ENCODE measurements at places on chromosomes 11 and 22.

DNA sequence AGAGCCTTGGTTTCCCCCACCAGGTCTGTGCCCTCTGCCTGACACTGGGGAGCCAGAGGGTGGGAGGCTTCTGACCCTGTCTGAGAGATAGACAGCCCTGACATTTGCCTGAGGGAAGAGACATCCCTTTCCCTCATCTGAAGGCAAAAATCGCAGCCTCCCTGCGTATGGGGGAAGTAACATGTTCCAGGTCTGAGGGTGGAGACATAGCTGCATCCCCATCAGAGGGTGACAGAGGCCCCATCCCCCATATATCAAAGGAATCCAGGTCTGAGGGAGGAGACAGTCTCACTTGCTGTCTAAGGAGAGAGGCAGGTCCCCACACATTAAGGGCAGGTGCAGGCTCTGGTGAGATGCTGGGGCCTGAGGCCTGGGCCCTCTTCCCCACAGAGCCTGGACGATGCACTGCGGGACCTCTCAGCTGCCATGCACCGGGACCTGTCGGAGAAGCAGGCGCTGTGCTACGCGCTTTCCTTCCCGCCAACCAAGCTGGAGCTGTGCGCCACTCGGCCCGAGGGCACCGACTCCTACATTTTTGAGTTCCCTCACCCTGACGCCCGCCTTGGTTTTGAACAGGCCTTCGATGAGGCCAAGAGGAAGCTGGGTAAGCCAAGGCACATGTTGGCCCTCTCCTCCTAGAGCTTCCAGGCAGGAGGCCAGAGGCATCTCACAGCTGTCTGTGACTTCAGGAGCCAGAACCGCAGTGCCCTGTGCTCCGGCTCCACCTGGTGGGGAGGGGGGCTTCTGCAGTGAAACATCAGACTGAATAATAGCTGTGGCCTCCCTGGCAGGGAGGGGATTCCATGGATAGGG lies 16.1 kb upstream of the RELT start:
- no peak for DNase-seq

DNA sequence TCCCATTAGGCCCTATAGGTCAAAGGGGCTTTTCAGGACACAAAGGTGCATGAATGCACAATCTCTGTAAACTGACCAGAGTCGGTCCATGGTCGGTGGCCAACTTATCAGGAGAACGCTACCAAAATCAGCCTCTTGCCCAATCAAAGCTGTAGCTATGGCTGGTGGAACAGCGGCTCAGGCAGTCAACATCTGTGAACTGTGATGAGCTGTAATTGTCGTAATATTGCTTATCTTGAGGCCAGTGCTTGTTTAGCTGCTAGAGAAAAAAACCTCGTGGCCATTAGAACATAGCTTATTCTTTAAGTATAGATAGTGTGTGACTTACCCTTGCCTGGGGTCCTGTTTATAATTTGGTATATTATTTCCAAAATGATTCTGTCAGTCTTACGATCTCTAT lies 14.4 kb upstream of the CHST1 start:
- DNase-seq = no peak

DNA sequence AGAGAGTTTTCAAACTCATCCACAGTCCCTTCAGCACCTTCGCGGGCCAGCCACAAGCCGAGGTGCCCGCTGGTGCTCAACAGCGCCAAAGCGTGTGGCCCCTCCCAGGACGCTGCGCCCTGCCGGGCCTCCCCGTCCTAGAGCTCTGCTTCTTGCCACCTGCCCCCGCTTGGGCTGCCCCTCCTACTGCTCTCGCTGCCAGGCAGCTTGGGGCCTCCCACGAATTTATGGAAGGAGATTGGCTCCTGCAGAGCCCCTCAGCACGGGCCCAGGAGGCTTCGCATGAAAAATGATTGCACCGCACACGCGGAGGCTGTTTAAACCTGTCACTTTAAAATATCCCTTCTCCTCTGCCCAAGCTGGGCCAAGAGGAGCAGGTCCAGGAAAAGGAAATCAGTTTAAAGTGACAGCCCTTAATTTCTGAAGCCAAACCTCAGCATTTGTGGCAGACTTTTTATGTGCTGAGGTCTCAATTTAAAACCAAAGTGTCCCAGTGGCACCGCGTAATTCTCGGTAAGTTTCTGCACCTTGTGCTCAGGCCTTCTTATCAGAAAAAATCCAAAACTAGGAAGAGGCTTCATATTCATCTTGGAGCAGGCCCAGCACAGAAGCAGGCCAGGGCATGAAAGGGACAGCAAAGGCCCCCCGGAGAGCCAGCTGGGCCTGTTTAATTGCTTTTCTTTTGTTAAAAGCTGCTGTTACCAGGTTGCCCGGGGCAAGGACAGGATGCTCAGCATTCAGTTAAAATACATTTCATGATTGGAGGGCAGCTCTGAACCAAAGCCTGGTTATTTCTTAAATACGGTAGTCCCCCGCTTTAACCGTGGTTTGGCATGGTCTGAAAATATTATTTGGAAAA lies 303.6 kb downstream of the OPCML start:
- no peak for DNase-seq

DNA sequence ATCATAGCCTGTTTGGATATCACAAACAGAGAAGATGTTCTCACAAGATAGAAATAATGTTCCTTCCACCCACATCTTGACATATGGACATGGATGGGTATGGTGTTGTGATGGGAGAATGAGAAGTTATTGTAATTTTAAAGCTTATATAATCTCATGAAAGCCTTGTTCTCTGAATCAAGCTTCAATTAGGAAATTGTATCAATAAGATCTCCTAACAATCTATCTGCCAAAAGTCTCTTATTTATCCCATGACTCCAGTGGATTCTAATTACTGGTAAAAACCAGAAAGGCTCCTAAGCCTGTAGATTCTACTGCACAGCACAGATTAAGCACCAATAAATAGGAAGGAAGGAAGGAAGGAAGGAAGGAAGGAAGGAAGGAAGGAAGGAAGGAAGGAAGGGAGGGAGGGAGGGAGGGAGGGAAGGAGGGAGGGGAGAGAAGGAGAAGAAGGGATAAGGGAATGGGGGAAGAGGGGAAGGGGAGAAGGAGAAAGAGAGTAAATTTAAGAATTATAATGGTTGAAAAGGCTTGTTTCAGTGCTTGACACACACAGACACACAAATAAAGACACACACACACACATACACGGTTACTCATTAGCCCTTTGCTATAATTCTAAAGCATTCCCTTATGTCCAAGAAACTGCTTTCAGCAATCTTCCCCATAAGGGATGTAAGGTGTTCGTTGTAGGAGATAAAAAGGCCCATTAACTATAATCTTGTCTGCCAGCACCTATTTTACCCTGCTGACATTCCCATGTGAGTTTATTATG lies 258.0 kb upstream of the API5 start:
- no peak for DNase-seq

GRCh38 chr22:23180301-23180892 lies at the start of gene BCR:
BCR (plus strand) TSS chr22:23180509; CDS start chr22:23180961, 452 bp downstream.
- DNase-seq = peak; percentile 59

GRCh38 chr11:109306322-109306721 lies 115.7 kb upstream of the C11orf87 start:
- no peak for DNase-seq

DNA sequence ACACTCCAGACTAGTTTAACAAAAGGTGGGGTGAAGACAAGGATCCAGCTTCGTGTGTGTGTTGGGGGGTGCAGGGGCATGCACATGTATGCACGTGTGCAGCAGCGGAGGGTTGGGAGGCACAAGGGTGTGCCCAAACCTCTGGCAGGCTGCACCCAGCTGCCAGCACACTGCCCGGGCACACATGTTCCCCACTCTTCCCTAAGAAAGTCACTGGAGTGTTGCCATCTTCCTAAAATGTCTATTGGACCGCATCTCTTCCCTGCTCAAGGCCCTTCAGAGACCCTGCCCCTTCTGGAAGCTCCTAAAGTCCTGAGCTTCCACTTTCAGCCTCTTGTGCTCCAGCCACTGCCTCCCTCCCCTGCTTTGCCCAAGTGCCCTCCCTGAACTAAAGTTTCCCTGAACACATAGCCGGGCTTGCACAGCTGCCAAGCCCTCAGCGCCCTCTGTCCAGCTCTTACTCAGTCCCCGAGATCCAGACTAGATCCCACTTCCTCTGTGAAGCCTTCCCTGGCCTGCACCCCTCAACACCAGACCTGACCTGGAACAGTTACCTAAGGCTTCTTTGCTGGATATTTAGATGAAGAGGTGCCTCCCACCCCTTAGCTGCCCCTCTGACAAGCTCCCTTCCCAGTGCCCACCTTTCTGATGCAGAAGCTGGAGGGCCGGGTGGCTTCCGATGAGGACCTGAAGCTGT lies 6.0 kb downstream of the CFL1 start:
- no peak for DNase-seq

DNA sequence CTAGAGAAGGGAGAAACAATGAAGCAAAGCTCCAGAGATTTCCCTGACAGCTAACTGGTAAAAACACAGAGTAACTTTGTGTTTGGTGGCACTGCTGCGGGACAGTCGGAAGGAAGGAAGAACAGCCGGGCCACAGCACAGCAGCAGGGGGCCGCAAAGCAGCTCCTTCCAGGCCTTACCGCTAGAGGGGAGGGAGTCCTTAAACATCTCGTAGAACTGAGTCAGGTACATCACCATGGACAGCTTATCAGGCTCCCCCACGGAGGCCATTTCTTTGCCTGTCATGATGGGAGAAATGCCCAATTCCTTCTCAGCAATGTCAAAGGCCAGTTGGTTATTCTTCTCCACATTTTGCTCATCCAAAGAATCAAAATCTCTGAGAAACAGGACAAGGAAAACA lies 114.6 kb upstream of the BID start:
- no peak for DNase-seq

DNA sequence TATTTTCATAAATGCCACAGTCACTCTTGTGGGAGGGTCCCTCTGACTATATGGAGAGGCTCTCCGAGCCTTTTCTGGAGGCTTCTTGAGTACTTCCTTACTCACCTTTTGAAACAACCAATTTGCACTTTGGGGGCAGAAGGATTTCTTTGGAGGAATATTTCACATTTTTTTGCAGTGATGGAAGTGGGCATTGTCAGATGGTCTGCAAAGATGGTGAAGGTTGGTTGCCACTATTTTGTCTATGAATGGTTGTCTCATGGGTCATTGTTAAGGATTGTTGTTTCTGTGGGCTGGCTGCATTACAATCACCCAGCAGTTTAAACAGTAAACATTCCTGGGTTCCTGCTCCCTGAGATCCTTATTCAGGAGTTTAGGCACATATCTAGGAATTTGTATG lies 388.2 kb downstream of the TMEM135 start:
- no peak for DNase-seq

DNA sequence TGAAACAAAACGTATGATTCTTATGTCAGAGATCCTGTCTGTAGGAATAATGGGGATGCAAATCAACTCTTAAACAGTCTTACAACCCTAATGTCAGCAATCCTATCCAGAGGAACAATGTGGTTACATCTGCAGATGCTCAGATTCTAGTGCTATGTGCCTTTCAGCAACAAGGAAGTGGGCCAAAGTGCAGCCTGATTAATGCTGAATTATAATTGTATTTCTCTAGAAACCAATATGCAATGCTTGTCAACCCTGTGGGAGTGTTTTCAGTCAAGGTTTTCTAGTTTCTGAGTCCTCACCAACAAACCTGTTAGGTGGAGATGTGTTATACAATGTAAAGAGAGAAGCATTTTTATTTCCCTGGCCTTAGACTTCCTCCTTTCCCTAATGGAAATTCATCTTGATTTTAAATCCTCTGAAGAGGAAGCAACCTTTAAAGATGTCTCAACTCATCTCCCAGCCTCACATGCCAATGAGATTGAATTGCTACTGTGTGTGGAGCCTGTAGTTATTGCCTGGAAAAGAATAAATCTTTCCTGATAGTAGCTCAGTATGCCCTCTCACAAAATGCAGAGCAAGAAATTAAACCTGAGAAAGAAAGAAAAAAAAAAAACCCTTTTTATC lies 26.2 kb upstream of the TMEM123 start:
- DNase-seq = peak; percentile 48

DNA sequence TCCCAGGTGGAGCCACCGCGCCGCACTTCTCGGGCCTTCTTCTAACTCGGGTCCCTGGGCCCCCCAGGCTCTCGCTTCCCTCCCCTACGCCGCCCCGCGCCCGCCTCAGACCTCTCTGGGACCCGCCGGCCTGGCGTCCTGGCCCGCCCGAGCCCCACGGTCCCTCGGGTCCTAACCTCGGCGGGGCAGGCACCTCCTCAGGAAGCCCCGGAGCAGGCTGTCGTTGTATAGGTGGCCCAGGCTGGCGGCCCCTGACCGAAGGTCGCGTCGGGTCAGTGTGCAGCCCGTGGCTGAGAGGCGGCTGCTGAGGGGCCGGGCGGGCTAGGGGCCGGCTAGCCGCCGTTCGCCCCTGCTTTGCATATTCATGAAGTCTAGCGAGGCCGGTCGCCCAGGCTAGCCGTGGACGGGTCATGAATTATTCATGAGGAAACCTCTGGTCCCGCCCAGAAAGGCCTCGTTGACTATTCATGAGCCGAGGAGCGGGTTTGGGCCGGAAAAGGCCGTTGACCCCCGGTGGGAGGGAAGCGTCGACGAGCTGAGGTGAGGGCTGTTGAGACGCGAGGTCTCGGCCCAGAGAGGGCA lies at the start of gene HORMAD2:
Gene HORMAD2, plus strand, starts transcription at position 513 of the 582 bp plus-strand sequence. CDS start 13,489 bp downstream, outside the sequence.
- no peak for DNase-seq
